Kidney capillary endothelial cell (primary cell): ENCODE measurements at places on chromosomes 6 and 20.
A peak's percentile ranks its signal among the peaks of the same experiment; 100 is the strongest.

- DNase-seq, result no peak
Observed at GRCh38 chr6:25579391-25579883, 72.6 kb upstream of the SCGN start.

DNA sequence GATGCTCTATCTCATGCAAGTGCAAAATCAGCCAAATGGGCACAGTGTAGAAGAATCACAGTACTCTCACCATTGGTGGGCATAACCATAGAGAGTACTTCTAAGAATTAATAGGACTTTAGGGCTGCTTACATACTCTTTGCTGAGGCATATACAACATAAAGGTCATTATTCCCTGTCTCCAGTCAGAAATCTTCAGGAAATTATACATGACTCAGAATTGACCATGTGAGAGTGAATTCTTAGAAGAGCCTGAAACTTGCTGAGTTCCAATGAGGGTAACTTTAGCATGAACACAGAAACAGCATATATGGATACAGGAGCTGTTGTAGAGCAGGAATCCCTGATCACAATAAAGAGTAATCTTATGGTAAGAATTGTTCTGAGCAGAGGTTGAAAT lies 498.7 kb downstream of the TENT5A start:
- DNase-seq, result no peak

GRCh38 chr20:63377256-63377941 lies 16.2 kb upstream of the CHRNA4 start:
- DNase-seq, result no peak

GRCh38 chr20:888057-888456 lies 28.1 kb downstream of the ANGPT4 start:
- no peak for DNase-seq

DNA sequence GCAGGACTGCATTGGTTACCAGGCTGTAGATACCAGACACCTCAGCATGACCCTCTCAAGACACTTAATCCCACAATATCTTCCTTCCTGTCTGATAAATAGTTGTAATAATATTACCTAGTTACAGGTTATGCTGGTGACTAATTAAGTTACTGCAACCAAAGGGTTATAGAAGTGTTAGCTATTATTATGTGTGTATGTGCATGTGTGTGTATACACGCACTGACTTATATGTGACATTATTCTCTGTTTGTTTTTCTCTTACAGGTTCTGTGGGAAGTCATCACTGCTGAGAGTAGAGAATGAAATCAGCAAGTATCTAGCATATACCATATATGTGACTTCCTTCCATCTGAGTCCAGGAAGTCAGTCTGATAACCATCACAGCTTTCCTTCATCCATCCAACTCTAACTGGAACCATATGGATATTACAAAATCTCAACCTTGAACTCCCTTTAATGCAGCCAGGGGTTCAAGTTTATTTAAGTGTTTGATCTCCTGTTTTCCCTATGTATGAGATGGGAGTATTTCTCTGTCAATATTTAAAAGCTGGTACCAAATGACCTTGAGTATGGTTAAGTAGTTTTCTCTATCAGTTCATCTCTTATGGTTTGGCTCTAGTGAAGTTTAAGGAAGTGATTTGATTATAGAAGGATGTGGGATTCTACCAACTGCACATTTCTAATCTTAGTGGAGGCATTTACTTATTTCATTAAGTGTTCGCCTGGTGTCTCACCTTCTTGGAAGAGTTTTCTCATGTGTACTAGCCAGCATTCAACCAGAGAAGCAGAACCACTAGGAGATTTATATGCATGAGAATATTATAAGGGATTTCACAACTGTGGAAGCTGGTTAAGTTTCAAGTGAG lies 313.2 kb downstream of the HIVEP2 start:
- no peak for DNase-seq

- DNase-seq, result no peak
Observed at GRCh38 chr20:42340368-42340767, 722.2 kb upstream of the CHD6 start.

DNA sequence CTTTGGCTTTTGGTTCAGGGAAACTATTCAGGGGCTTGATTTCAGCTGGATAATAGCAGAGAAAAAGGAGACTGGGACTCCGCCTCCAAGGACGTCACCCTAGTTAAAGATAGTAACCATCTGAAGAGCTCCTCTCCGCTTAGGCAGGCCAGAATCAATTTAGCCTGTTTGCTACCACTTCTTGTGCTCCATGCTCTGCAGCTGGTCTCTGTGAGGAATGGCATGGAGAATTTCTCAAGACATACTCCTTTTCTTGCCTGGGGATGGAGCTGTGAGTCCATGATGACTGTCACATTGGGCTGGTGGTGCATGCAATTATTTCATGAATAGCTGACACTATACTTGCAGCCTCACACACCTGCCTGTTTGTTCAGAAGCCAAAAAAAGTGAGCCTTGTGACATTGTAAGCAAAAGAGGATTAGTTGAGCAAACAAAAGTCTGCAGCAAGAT lies 61.4 kb downstream of the TXLNB start:
- no peak for DNase-seq

DNA sequence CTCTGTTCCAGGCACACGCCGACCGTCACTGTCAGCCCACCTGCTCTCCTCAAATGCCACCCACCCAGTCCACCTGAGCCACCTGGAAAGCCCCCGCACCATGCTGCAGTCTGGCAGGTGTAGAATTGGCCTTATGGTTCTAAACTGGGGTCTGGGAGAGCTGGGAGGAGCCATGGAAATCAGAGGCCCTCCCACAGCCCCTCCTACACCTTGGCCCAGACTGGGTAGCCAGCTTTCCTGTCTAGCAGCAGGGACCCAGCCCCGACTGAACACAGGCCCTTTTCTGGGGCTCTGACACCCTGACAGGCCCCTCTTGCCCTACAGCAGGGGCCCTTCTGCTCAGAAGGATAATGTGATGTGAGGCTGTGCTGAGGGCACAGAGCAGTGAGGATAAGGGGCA lies 31.1 kb downstream of the LRFN2 start:
- DNase-seq, result no peak

GRCh38 chr6:11166948-11167347 lies 55.4 kb upstream of the ERVFRD-1 start:
- DNase-seq, result no peak

DNA sequence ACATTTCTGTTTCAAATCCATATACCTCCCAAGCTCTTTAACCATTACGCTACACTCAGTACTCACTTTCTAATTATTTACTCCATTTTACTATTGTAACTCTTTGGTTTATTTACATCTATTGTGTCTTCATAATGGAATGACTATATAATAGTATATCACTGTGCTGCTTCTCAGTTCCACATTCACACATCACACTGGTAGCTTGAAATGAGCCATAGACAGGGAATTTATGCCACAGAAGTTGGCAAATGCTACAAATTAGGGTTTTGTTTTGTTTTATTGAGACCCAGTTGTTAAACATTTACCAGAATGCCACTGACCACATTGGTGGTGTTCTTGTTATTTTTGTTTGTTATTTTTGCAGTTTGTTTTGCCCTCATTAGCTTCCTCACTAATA lies 213.9 kb downstream of the KCNQ5 start:
- DNase-seq, result no peak

- no peak for DNase-seq
Observed at GRCh38 chr6:132927713-132928112, 113.3 kb downstream of the RPS12 start.

- DNase-seq, result no peak
Observed at GRCh38 chr20:53448426-53448825, 145.2 kb downstream of the ZNF217 start.

DNA sequence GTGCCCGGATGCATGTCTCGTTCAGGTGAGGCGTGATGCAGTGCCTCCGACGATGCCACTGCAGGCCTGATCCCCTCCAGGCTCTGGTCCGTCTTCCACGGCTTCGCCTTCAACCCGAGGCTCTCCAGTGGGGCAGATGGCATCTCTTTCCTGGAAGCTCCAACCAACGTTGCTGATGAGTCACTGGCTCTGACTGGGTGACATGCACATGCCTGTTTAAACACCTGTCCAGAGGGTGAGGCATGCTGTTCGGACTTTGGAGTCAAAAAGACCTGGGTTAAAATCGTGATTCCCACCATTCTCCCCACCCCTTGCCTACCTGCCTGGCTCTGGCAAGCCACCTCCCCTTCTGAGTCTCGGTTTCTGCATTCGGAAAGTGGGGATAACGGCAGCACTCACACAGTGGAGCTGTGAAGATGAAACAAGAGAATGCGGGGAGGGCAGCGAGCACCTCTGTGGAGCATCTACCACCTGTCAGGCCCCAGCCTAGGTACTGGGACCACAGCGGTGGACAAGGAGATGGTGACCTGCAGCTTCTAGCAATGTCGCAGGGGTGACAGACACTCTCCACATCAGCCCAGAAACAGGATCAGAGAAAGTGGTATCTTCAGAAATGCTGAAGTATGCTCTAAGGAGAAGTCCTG lies 8.5 kb upstream of the EDN3 start:
- DNase-seq, result no peak

DNA sequence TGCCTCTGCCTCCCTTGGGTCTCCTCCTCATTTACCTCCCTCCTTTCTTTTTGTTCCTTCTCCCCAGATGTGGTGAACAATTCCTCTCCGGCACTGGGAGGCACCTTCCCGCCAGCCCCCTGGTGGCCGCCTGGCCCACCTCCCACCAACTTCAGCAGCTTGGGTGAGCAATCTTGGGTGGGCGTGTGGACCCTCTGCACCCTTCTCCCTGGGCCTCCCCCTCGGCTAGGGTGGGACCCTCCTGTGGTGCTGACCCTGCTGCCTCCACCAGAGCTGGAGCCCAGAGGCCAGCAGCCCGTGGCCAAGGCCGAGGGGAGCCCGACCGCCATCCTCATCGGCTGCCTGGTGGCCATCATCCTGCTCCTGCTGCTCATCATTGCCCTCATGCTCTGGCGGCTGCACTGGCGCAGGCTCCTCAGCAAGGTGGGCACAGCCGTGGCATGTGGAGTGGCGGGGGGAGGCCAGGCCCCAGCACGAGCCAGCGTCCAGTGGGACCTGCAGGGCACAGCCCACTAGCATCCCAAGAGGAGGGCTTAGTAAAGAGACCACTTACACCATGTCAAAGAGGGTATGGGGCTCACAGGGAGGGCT lies 8.8 kb downstream of the DDR1 start:
- DNase-seq, result no peak

DNA sequence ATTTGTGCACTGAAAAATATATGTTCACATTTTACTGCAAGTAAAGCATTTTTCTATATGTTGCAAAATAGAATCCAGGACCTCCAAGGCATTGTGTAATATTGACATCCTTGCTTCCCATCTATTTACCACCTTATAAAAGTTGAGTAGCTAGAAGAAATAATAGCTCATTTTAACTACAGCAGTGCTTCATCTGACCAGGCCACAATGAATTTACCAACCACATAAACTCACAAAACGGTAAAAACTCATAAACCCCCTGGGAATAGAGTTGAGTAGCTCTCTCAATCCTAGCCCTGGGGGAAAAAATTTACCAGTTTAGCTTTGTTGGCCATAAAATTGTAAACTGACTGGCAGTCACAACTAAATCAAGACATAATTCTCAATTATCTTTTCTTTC lies 3.9 kb downstream of the ATXN1 start:
- DNase-seq, result no peak

DNA sequence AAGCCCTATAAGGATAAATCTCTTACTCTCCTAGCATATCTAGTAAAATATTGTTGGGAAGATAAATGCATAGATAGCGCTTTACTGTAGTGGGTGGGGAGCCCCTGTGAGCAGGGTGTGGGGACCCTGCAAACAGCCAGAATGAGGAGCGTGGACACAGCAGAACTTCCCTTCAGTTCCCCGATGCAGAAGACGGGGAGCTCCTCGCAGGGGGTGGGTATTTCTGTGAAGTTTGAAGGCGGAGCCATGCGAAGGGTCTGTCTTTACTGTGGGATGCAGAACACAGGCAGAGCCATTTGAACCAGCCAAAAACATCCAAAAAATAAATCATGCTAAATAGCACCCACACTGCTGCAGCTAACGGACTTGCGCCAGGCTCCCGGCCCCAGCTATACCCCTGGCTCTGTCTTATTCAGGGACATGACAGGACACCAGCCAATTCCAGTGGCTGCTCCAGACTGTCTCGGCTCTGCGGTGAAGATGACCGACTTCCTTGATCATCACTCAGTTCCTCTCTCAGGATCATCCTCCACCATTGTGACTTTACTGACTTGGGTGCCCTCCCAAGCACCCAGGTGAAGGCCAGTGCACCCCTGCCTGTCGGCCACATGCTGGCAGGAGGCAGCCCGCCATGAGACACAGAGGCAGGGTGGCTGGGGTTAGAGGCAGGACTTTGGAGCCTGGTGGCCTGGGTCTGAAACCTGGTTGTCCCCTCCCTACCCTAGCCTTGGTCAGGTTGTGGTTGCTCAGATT lies 134.5 kb downstream of the SMOC2 start:
- no peak for DNase-seq

GRCh38 chr6:41644297-41644879 lies 6.1 kb downstream of the MDFI start:
- DNase-seq, result no peak

GRCh38 chr6:125554456-125554855 lies 195.0 kb upstream of the HEY2 start:
- DNase-seq, result no peak

DNA sequence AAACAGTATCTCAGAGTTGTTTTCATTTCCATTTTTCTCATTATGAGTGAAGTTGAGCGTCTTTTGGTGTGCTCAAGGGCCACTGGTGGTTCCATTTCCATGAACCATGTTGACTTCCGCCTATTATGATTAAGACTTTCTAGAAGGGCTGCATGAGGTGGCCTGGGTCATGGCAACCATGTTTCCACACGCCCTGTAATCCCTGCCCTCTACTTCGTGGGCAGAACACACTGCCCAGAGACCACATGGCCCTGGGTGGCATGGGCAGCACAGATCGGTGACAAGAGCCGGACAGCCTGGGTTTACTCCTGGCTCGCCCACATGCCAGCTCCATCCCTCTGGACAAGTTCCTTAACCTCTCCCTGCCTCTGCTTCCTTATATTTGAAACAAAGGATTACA lies 14.8 kb downstream of the PRPH2 start:
- no peak for DNase-seq

DNA sequence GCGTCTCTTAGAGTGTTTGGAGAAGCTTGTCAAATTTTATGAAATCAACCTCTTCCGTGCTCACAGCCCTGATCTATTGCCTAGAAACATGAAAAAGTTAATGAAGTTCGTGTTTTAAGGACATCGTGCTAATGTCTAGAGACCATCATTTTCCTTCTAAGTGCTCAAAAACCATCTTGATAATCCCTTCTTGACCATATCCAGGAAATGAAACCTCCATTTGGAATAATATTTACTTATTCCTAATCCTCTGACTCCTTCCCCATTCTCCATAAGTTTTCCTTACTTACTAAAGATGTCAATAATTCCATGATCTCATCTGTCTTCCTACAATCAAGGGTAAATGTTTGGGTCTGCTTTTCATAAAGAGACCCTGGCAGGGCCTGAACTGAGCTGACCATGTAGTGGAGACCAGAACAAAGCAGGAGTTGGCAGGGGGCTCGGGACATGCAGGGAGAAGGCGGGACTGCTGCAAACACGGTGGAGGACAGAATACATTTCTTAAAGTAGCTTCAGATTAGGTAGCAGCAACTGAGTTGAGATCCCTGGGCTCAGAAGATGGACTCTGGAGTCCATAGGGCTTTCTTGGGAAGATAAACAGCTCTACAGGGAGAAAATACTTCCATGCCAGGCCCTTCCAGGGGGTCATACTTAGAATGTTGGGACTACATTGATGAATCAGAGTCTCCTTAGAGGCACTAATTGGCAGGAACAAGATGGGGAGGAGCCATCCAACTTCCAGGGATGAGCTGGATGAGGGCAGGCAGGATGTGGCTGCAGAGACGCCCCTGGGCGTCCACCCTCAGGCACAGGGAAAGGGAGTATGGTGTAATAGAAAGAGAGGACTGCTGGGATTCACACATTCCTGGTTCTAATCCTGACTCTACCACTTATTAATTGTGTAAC lies 100.7 kb downstream of the RIN2 start:
- DNase-seq, result no peak

GRCh38 chr20:50498071-50498776 lies 12.0 kb upstream of the PTPN1 start:
- DNase-seq, result peak; percentile 63
